ENCODE measurements at places on chromosomes 6 and 20.

- no peak for DNase-seq
Observed at GRCh38 chr6:109713097-109713496, 22.0 kb downstream of the FIG4 start.

- DNase-seq, result no peak
Observed at GRCh38 chr6:52180787-52181558, 5.2 kb upstream of the IL17A start.

- no peak for DNase-seq
Observed at GRCh38 chr6:87663434-87663833, 38.6 kb downstream of the AKIRIN2 start.

DNA sequence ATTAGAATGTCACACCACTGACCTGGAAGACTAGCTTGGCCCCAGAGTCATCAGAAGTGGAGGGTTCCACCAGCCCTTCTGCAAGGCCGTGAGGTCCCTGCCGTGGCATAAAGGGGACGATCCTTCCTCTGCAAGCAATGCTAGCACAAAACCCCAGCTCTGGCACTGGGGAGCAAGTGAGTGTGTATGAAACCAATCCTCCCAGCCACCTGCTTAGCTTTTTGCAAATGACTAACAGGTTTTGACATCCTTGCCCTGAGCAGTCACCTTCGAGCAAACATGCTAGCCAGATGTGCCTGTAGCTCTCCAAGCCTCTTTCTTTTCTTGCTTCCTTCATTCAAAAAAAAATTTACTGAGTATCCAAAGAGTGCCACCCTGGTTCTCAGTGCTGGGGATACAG is 8.6 kb downstream of the SULF2 start:
- DNase-seq, result no peak

DNA sequence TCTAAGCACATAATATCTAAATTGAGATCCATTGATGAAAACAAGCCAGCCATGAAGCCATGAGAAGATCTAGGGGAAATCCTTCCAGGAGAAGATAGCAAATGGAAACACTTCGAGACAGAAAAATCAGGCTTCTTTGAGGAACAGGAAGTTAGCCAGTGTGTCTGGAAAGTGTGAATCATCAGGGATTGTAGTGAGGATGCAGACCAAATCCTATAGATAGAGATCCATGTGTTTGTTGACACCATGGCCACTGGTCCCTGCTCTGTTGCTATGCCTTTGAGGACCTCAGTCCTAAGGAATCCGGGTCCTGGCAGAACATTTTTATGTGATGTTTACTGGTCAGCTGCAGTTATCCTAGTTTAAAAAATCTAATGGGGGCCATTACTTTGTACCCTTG is 6.6 kb upstream of the ELOVL2 start:
- no peak for DNase-seq

DNA sequence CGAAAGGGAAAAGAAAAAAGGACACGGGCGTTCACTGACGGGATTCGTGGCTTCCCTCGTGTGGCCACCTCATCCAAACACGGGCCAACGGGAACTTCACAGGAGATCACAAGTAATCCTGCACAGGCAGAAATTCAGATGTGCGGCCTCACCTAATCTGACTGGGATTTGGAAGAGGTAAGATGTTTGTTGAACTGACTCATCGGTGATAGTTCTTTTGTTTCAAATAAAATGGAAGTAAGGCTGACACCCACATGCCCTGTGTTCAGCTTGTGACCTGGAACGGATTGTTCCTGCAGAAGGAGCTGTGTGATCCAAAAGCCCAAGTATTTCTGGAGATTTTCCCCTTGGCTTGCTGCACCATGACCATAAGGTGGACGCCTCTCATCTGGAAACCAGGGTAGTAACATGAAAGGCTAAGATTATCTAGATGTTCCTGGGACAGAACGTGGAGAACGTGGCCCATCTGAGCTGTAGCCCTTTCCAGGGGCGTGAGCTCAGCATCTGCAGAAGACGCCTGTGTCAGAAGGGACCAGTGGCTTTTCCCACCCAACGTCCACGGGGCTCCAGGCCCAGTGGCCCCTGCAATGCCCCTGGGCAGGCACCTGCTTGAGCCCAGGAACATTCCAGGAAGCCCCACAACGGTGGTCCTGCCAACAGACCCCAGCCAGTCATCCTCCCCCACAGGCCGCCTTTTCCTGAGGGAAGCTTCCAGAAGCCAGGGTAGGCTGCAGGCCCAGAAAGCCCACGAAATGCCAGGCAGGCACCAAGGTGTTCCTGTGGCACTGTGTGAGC is 39.7 kb downstream of the DLL1 start:
- no peak for DNase-seq

DNA sequence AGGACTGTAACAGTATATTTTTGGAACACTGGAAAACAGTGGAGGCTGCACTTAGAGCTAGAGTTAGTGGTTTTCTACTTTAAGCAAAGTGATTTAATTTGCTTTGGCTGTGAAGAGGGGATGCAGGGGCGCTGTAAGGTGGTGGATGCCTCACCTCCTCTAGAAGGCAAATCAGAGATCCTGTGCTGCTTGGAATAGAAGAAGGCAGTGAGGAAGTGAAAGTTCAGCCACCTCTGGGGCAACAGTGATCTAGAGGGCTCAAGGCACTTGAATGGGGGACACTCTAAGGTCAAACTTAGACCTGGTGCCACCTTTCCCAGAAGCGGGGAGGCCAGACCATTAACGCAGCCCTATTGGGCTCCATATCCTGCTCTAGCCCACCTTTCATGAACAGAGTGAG is 19.0 kb upstream of the SNRPB2 start:
- DNase-seq, result no peak

DNA sequence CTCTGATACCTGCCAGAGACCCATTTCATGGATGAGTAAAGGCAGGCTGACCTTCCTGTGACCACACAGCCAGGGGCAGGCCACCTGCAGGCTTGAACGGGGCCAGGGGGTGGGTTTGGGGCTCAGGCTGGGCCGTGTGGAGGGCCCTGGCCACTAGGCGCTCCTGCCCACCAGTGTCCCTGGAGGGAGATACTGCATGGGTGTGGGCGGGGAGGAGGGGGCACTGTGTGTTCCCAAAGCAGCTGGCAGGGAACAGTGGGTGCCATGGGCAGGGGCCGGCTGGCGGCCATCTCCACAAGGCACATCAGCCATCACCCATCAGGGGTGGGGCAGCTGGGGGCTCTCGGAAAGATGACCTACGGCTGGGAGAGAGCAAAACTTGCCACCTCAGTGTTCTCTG is 15.4 kb downstream of the SRC start:
- no peak for DNase-seq

DNA sequence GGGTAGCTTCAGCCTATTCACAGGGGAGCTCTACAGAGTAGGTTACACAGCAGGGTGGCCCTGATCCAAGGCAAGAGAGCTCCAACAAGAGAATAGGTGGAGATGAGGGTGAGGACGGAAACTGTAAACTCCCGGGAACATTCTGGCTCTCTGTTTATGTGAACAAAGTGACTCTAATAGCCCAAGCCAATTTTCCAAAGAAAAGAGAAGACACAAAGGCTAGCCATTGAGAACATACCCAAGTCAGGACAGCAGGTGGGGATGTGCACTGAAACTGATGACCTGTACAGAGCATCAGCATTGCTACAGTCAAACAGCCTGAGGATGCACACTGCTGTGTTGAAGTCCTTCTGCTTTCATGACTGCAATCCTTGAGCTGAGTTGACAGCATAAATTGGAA is 136.0 kb upstream of the TOP1 start:
- no peak for DNase-seq

DNA sequence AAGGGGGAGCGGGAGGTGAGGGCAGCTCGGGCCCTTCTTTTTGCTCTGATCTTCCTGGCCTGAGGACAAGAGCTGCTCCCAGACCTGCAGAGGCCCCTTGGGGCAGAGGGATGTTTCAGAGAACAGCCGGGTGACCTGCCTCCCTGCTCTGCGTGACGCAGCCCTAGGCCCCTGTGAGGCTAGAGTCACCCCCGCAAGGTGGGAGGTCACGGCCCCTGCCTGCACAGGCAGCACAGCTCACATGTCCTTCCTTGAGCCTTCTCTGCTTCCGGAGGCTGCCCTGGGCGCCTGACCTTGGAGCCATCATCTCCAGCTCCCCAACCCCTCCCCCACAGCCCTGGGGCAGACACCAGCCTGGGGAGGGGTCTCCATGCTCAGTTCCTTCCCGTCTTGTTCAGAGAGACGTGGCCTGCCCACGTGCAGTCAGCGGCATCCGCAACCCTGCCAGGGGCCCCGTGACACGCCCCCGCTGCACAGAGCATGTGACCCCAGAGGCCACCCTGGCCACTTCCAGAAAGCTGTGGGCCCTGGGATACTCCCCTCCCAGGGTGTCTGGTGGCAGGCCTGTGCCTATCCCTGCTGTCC is at the start of gene BIRC7:
Gene BIRC7 (plus strand): TSS at position 507 of the 585 bp plus-strand sequence. CDS start 192 bp downstream, outside the sequence.
- no peak for DNase-seq

- DNase-seq, result no peak
Observed at GRCh38 chr20:568673-569415, 25.3 kb upstream of the CSNK2A1 start.

DNA sequence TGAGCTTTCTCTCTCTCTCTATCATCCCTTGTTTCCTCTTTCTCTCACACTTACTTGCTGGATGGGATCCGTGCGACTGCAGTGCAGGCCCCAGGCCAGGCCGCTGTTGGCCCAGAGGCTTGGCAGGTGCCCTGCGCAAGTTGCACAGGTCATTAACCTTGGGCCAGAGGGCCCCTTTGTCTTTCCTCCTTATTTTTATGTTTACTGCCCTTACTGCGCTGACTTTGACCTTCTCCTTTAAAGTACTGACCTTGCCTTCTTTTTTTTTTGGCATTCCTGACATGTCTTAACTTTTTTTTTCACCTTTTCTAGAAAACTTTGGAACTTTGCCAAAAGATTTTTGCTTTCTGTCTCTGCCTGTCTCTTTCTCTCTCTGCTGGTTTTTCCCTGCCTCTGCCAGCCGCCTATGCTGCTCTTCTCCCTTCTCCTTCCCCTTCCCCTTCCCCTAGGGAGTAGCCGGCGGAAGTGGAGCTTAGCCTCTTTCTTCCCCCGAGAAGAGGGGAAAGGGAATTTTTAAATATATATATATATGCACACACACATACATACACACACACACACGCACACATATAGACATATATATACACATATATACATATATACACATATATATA is 59.6 kb upstream of the CDH4 start:
- DNase-seq, result no peak

DNA sequence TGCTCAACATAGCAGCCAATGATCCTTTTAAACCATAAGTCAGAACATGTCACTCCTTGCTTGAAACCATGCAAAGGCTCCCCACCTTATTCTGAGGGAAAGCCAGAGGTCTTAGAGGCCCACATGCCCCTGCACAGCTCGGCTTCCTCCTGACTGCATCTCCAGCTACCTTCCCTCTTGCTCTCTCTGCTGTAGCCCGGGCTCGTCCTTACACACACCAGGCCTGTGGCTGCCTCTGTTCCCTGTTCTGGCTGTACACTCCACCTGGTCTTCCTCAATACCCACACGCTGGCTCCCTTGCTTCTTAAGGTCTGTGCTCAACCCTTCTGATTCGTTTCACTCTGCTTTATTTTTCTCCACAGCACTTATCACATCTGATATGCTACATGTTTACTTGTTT is 116.2 kb downstream of the TNFAIP3 start:
- DNase-seq, result no peak

GRCh38 chr6:168197636-168198301 is 118.8 kb upstream of the FRMD1 start:
- no peak for DNase-seq

DNA sequence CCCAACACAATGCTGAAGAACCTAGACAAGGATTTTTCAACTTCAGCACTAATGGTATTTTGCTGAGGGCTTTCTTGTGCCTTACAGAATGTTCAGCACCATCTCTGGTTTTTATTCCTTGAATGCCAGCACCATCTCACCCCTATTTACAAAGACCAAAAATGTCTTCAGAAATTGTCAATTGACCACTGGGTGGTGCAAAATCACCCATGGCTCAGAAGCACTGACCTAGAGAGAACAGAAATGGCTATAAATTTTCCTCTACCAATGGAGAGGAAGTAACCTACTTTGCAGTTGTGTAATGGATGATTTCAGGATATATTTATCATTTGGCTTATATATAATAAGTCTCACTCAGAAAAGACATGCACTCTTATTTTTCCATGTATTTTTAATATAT is 431.0 kb upstream of the IRAK1BP1 start:
- DNase-seq, result no peak

GRCh38 chr20:13681248-13682125 is 42.8 kb upstream of the TASP1 start:
- no peak for DNase-seq

GRCh38 chr6:8844968-8845367 is 409.6 kb upstream of the SLC35B3 start:
- no peak for DNase-seq

- no peak for DNase-seq
Observed at GRCh38 chr6:134346932-134347545, 29.1 kb upstream of the SGK1 start.

GRCh38 chr6:37127961-37128862 is 41.7 kb upstream of the PIM1 start:
- no peak for DNase-seq

GRCh38 chr6:125797120-125797885 is 6.5 kb downstream of the NCOA7 start:
- DNase-seq, result no peak

Measured in CD4-positive, alpha-beta T cell treated with Interleukin-6 for 4 hours (primary cell).